ELR (cell line): ENCODE measurements at places on chromosomes 3 and 15.

- no peak for DNase-seq
Measured at GRCh38 chr15:42368096-42368495, 8.8 kb downstream of the CAPN3 start.

- peak; percentile 52 for DNase-seq
Measured at GRCh38 chr3:105415951-105416350, 49.2 kb downstream of the ALCAM start.

DNA sequence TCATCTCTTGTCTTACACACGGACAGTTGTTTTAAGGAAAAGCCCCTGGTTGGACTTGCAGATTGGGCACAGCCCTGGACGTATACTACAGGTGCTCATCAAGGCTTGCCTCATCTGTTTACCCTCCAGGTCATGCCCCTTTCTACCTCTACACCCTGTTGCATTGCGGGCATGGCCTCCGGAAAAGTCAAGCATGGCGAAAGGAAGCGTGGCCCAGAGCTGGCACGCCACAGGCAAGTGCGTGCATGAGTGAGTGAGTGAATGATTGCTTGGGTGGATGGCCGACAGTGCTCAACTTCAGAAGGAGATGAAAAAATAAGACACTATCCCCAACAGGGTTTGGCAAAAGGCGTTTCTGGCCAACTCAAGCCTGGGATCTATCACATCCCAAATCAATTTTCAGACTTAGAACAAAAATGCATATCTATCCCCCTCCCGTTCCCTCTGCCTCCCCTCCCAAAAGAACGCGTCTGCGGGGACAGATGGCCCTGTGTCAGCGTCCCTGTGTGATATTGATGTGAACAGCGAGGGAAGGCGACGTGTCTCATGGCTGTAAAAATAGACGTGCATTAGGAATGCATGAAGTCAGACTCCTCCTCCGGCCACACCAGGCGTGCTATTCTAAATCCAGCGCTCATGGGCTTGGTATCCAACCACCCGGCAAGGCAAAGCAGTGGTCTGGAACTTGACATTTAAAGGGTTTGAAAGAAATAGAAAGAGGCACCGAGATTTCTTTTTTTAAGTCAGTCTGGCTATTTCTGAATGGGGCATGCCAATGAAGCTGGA, 96.0 kb downstream of the RPLP1 start:
- DNase-seq, result no peak

DNA sequence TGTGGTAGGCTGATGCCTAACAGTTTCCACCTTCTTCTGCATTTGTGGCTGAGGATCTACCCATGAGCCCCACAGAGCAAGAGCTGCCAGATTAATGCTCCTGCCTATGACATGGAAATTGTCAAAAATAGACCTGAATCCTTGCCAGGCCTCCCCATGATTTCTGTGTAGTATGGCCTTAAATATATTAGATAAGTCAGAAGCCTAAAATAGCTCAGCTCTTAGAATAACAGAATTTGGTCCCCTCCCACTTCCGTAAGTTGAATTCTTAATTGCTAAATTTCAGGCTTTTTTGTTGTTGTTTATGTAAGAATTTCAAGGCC, 129.0 kb downstream of the SERPINI1 start:
- DNase-seq, result no peak

GRCh38 chr15:31347981-31348803, 21.6 kb downstream of the KLF13 start:
- DNase-seq, result no peak

DNA sequence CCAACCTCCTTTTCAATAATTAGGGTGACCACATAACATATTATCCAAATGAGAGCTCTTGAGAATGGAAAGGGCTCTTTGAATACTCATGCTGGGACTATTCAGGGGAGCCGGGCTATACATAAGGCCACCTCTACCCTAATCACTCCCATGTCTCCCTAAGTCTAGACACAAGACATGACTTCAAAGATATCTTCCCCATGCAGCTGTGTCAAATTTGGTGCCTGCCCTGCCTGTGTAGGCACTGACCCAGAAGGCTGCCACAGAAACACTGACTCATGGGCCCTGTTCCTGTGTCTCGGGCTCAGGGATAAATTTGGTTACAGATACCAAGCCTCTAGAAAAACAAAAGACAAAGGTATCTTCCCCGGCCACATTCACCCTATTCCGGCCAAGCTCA, 70.3 kb downstream of the MYLK start:
- peak; percentile 41 for DNase-seq

GRCh38 chr15:81174792-81175327, 21.8 kb upstream of the IL16 start:
- DNase-seq, result no peak

DNA sequence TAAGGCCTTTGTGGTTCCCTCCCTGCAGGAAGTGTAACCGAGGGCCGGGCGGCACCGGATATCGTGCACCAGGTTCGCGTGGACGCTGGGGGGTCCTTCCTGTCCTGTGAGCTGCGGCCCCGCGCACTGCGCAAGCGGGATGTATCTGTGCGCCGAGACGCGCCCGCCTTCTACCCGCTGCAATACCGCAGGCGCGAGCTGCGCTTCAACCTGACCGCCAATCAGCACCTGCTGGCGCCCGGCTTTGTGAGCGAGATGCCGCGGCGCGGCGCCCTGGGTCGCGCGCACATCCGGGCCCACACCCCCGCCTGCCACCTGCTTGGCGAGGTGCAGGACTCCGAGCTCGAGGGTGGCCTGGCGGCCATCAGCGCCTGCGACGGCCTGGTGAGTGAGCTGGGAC, 35.9 kb downstream of the SAXO2 start:
- DNase-seq, result no peak

GRCh38 chr3:16496408-16497222, 16.9 kb downstream of the RFTN1 start:
- peak; percentile 84 for DNase-seq

GRCh38 chr3:132289316-132289715, 27.9 kb upstream of the ACP3 start:
- peak; percentile 11 for DNase-seq

DNA sequence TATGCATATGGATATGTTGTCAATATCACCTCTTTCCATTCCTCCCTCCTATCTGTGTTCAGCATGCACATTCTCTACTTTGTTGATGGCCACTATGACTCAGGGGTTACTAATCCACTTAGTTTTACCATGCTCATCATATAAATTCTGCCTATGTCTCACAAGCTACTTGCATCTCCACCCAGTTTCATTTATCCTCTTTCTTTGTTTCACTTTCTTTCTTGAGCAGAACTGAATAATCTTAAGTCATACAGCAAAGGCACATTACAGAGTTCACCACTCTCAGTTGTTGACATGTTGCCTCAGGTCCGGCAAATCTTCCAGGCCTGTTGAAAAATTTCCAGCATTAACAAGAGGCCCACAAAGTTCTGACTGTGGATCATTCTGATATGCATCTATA, 71.5 kb downstream of the SSR3 start:
- peak; percentile 93 for DNase-seq

DNA sequence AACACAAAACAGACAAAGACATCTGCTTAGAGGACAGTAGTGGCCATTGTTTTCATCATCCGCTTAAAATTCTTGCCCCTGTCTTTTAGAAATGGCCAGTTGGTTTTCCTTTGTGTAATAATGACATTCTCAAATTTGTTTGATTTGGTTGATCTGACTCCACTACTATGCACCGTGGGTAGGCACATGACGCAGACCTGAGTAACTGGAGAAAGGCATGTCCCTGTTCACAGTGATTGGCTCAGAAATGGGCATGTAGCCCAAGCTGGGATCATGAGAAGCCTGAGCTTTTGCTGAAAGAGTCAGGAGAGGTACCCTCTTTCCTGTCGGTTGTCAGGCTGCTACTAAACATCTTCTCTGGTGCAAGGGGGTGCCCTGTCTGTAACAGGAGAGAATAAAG, 36.6 kb upstream of the MAGI1 start:
- DNase-seq, result peak; percentile 86

DNA sequence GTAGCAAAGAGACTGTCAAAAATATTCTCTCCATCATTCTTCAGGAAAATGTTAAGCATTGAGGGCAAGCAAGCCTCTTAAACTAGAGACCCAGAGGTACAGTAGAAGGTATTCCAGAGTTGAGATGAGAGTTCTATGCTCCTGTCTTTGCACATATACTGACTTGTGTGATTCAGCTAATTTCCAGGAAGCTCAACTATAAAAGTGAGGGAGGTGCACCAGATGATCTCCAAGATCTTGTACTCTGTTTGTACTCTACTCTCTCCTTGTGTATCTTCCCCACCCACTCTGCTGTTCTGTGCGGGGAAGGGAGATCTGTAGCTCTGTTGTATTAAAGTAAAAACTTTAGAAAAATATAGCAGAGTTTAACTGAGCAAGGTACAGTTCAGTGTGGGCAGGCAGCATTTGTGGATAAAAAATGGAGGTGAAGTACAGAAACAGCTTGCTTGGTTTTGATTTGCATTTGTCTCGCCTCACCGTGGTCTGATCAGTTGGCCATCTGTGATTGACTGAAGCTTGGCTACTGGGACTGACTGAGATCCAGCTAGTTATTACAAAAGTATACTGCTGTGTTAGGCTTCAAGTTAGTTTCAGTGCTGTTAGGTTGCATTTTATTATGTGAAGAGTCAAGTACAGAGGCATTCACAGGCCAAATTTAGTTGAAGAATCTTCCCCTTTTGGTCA, 463.1 kb upstream of the GOLIM4 start:
- no peak for DNase-seq

- DNase-seq, result no peak
Measured at GRCh38 chr3:40645883-40646282, 121.1 kb downstream of the ZNF621 start.

DNA sequence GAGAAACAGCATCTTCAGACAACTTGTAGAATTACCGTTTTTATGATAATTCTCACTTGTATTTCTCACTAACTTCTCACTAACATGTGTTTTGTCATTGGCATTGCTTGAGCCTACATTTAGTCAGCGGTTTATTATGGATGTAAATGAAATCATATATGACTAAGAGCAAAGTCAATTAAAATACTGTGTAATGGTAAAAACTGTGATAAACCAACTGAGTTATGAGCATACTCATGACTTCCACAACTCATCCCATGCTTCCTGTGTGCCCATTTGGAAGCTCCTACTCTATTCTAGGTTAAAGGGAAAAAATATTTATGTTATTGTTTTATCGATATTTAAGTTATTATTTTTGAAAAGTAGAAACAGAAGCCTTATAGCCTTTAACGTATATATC, 12.8 kb downstream of the PXK start:
- DNase-seq, result peak; percentile 41

DNA sequence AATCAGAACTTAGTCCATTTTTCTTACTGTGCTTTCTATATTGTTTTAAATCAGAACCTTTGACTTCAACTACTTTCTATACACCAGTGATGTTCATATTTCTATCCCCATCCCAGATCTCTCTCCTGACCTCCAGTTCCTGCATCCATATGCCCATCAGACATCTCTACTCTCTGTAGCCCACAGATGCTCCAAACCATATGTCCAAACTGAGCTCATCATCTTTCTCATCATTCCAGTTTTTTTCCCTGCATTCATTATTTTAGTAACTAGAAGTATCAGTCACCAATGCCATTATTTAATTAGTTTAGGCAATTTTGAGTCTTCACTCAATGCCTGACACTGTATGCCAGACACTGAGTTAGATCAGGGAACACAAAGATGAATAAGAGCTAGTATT, 25.4 kb upstream of the IL16 start:
- DNase-seq, result no peak

- DNase-seq, result no peak
Measured at GRCh38 chr15:85311647-85312046, 68.8 kb upstream of the AKAP13 start.

DNA sequence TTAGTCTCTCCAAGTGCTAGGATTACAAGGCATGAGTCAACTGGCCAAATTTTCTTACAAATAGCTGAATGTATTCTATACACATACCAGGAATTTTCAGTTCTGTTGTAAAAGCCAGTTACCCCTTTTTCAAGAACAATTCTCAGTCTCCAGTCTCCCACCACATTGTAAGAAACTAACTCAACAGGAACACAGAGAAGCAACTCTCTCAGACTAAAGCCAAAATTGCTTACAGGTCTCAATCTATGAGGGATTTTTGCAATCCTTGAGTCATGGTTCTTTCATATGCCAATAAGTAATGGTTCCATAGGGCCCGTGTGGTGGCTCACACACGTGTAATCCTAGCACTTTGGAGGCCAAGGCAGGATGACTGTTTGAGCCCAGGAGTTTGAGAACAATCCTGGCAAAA, 8.5 kb downstream of the IP6K2 start:
- peak; percentile 54 for DNase-seq

- peak; percentile 93 for DNase-seq
Measured at GRCh38 chr3:63976161-63976871, 47.0 kb downstream of the PSMD6 start.
